Immature natural killer cell (primary cell): ENCODE measurements at places on chromosomes 3 and 15. TPM values are rescaled to one million over a fixed set of nuclear protein-coding genes. Genes with fewer than 3 reads are reported as not detected.

GRCh38 chr3:4396542-4396941, 70.5 kb downstream of the SUMF1 start:
- peak overlapping the region; percentile 93 for H3K27ac ChIP-seq
- H3K4me1 ChIP-seq: peaks cover 53% of the 10 kb centered on the region
- peaks cover 17% of the 10 kb centered on the region for H3K36me3 ChIP-seq
- H3K27me3 ChIP-seq: no peaks in the 10 kb centered on the region

DNA sequence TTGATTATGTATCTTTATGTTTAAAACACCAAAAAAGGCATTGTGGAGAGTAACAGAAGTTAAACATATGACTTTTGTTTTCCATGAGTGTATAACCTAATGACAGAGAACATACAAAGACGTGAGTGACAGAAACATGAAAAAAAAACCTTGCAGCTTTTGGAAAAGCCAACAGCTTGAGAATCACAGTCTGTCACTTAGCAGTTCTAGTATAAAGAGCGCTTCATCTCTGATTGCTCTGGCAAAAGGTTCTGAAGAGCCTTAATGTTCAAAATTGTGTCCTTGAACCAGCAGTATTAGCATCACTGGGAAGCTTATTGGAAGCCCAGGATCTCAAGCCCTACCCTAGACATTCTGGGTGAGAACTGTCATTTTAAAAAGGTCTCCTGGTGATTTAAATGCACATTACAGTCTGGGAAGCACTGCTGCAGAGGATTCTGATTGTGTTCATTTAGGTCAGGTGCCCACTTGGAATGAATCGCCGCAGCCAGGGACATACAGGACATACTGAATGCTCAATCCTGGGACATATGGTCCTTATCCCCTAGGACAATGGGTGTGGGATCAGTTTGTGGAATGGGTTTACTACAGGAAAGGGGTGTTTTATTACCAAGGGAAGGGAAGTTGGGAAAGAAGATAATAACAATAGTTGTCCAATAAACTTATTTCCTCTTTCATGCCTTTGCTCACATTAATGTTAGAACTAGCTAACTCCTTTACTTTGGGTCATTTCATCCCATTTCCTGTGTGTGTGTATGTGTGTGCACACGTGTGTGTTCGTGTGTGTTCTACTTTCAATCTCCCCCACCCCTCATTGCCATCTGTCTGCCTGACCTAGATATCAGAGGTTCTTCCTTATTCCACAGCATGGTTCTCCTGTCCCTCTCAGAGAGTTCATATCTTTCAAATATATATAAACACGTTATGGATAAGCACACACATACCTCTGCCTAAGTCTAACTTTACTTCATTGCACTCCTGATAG, 55.0 kb downstream of the LRRC49 start:
- H3K4me3 ChIP-seq: no peak overlapping the region
- no peak for DNase-seq
- H3K36me3 ChIP-seq: no peaks in the 10 kb centered on the region

GRCh38 chr3:72555714-72556113, 292.5 kb downstream of the SHQ1 start:
- DNase-seq: no peak
- H3K27me3 ChIP-seq: peaks cover 5% of the 10 kb centered on the region

DNA sequence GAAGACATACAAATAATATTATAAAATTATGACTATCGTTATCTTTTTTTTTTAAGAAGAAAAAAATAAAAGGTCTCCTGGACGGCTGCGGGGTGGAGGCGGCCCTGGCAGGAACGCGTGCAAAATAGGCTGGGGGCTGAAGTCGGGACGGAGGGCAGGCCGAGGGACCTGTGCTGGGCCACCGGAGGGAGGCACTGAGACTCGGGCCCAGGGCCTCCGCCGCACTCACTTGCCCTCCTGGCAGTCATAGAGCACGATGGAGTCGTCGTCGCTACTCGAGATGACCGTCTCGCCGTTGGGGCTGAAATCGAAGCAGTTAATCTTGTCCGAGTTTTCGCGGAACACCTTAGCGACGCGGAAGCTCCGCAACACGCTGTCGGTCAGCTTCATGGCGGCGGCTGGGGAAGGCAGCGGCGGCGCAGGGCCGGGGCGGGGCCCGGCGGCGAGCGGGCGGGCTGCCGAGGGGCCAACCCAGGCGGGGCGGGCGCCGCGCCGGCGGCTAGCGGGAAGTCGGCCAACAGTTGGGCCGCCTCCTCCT, 408 bp downstream of the WDR82 start:
- DNase-seq: no peak
- H3K4me3 ChIP-seq: peak overlapping the region; percentile 97
- H3K4me1 ChIP-seq: peaks cover 82% of the 10 kb centered on the region
- peaks cover 9% of the 10 kb centered on the region for H3K36me3 ChIP-seq
- H3K27ac ChIP-seq: peak overlapping the region; percentile 99
- H3K27me3 ChIP-seq: peaks cover 7% of the 10 kb centered on the region

- H3K4me1 ChIP-seq: no peaks in the 10 kb centered on the region
- no peaks in the 10 kb centered on the region for H3K36me3 ChIP-seq
- DNase-seq: no peak
- H3K27me3 ChIP-seq: peaks cover 2% of the 10 kb centered on the region
- no peak overlapping the region for H3K4me3 ChIP-seq
- no peak overlapping the region for H3K27ac ChIP-seq
Measured at GRCh38 chr3:161649900-161650484, 153.4 kb downstream of the OTOL1 start.

GRCh38 chr3:112043621-112044201, 9.2 kb downstream of the TMPRSS7 start:
- peak; percentile 47 for DNase-seq
- no peaks in the 10 kb centered on the region for H3K4me1 ChIP-seq
- no peak overlapping the region for H3K27ac ChIP-seq
- no peak overlapping the region for H3K4me3 ChIP-seq
- peaks cover 14% of the 10 kb centered on the region for H3K27me3 ChIP-seq

- peaks cover 12% of the 10 kb centered on the region for H3K4me1 ChIP-seq
- no peak for DNase-seq
- no peak overlapping the region for H3K4me3 ChIP-seq
- no peaks in the 10 kb centered on the region for H3K36me3 ChIP-seq
- H3K27ac ChIP-seq: no peak overlapping the region
Measured at GRCh38 chr3:159854500-159855124, 134.0 kb upstream of the IL12A start.

DNA sequence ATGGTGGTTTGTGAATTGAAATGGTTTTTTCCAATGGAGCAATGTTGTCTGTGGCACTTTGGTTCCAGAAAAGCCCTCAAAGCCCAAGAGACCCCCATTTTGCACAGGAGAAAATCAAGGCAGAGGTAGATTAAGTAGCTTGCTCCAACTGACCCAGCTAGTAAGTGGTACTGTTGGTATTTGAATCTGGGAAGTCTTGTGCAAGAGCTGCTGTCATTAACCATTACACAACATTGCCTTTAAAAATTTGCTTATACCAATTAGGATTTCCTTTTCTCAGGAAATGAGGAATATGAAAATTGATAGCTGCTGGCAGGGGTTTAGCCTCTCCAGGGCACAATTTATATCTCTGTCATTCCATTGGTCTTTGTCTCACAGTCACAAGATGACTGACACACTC, 102.4 kb upstream of the UBE3A start:
- H3K27ac ChIP-seq: no peak overlapping the region
- no peak overlapping the region for H3K4me3 ChIP-seq
- no peak for DNase-seq

- no peak overlapping the region for H3K4me3 ChIP-seq
- H3K4me1 ChIP-seq: no peaks in the 10 kb centered on the region
- no peaks in the 10 kb centered on the region for H3K36me3 ChIP-seq
- DNase-seq: no peak
- H3K27ac ChIP-seq: no peak overlapping the region
Measured at GRCh38 chr3:89216016-89216739, 108.8 kb downstream of the EPHA3 start.

DNA sequence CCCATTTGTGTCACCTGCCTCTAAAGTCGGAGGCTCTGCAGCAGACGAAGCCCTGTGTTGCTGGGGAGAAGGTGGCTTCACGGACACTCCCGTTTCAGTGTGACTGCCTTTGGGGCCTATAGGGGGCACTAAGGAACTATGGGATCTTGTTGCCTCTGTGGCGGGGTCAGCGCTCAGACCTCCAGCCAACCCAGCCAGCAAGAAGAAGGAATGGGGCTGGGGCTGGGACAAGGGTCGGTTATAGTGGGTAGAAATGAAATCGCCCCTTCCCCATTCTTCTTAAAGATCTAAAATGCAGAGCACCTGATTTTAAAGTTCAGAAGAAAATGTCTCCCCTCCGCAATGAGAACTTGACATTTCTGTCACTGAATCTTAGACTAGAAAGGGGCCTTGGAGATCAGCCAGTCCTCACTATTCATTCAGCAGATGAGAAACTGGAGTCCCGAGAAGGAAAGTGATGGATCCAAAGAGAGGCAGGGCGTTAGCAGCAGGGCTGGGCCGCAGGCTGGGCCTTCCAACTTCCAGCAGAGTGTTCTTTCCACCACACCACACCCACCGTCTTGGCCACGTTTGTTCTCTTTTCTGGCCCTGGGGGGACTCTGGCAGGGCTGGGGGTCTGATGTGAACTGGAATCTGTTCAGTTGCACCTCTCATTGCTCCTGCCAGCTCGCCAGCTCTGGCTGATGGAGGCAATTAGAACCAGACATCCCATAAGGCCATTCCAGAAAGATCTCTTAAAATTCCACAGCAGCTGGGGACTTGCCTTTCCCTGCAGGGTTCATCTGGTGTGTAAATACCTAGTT, 195.4 kb downstream of the OPA1 start:
- H3K36me3 ChIP-seq: no peaks in the 10 kb centered on the region
- peaks cover 3% of the 10 kb centered on the region for H3K27me3 ChIP-seq
- no peak for DNase-seq
- no peak overlapping the region for H3K27ac ChIP-seq

ENTPD3 gene
- not detected for polyA plus RNA-seq

NMNAT3 gene
- polyA plus RNA-seq: 1.4 TPM
